Bronchial smooth muscle cell (primary cell): ENCODE measurements at places on chromosomes 6 and 20. TPM values are rescaled to one million over a fixed set of nuclear protein-coding genes. Genes with fewer than 3 reads are reported as not detected.

Gene MYT1
- total RNA-seq: not detected in 2 replicates

Gene NFATC2
- under 0.01 and 0.09 TPM in 2 replicates for total RNA-seq

Gene HCRTR2
- not detected in 2 replicates for total RNA-seq

Gene PDYN
- not detected in 2 replicates for total RNA-seq

Gene ENPP1
- 5.6 and 11.5 TPM in 2 replicates for total RNA-seq

Gene TDRD6
- 0.26 and 0.32 TPM in 2 replicates for total RNA-seq

Gene DCDC2
- not detected in 2 replicates for total RNA-seq

Gene MRAP2
- total RNA-seq: 0.47 TPM in 1 of 2 replicates, not detected in the other

Gene ZC2HC1B
- not detected in 2 replicates for total RNA-seq

Gene TMEM151B
- total RNA-seq: under 0.01 TPM in 2 replicates

Gene PRICKLE4
- 0.16 TPM in 1 of 2 replicates, not detected in the other for total RNA-seq

Gene PACRG
- 0.16 and 0.17 TPM in 2 replicates for total RNA-seq

Gene FRMD1
- not detected in 2 replicates for total RNA-seq

Gene RBM12
- total RNA-seq: 24.6 and 29.3 TPM in 2 replicates

Gene PPIL6
- 1.4 and 3.5 TPM in 2 replicates for total RNA-seq

Gene GLP1R
- total RNA-seq: not detected in 2 replicates

Gene SLC35B2
- 55.2 and 80.9 TPM in 2 replicates for total RNA-seq

Gene FLRT3
- total RNA-seq: 1.6 and 3.8 TPM in 2 replicates

Gene SOX4
- 32.0 and 45.3 TPM in 2 replicates for total RNA-seq

Gene TMEM74B
- total RNA-seq: not detected in 2 replicates

Gene BANF2
- total RNA-seq: not detected in 2 replicates

Gene RAD21L1
- total RNA-seq: under 0.01 TPM in 1 of 2 replicates, not detected in the other

Gene MOCS1
- 5.7 and 6.3 TPM in 2 replicates for total RNA-seq

Gene TNXB
- 10.6 and 39.2 TPM in 2 replicates for total RNA-seq

Gene LINC00237
- total RNA-seq: not detected in 2 replicates

Gene OPRM1
- total RNA-seq: under 0.01 TPM in 1 of 2 replicates, not detected in the other

Gene SCRT2
- not detected in 2 replicates for total RNA-seq

Gene PTP4A1
- total RNA-seq: 28.7 and 30.1 TPM in 2 replicates

Gene PTCHD4
- 1.3 and 2.3 TPM in 2 replicates for total RNA-seq

Gene C6orf132
- total RNA-seq: 0.63 TPM in 1 of 2 replicates, not detected in the other

Gene FKBP1C
- total RNA-seq: 0.09 and 0.63 TPM in 2 replicates
